Muscle of leg (tissue), 16 donors: ENCODE measurements at places on chromosomes 5 and 9. TPM values are rescaled to one million over a fixed set of nuclear protein-coding genes. Genes with fewer than 3 reads are reported as not detected.

The SLC38A9 gene
- polyA plus RNA-seq: 12.7 TPM

The NFIB gene
- 63.7 TPM for polyA plus RNA-seq

The C5orf34 gene
- polyA plus RNA-seq: 4.5 TPM

The F2RL2 gene
- 1.0 TPM for polyA plus RNA-seq

The KIF20A gene
- polyA plus RNA-seq: 29.2 TPM

The SEMA6A gene
- 41.4 TPM for polyA plus RNA-seq

The PCDHGC3 gene
- polyA plus RNA-seq: 165 TPM

The C8G gene
- polyA plus RNA-seq: 0.86 TPM

The CCDC192 gene
- 0.75 TPM for polyA plus RNA-seq

The PDE6A gene
- 0.03 TPM for polyA plus RNA-seq
